ENCODE measurements at places on chromosomes 7 and 10.
A peak's percentile ranks its signal among the peaks of the same experiment; 100 is the strongest.

DNA sequence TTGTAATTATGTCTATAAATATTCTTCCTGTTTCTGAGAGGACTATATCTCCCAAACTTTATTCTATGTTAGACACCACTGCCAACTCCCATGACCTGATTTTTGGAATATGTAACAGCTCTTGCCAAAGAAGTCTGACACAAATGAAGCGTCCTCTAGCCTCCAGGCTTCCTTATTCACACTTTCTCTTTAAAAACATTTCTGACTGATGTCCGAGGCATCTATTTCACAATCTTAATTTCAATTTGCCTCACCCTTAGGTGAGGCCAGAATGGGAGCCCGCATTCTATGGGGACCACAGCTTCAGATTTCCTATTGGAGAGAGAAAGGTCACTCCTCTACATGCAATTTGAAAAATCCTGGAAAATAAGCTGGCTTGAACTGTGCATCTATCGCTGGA lies 873.2 kb downstream of the GATA3 start:
- no peak for DNase-seq

DNA sequence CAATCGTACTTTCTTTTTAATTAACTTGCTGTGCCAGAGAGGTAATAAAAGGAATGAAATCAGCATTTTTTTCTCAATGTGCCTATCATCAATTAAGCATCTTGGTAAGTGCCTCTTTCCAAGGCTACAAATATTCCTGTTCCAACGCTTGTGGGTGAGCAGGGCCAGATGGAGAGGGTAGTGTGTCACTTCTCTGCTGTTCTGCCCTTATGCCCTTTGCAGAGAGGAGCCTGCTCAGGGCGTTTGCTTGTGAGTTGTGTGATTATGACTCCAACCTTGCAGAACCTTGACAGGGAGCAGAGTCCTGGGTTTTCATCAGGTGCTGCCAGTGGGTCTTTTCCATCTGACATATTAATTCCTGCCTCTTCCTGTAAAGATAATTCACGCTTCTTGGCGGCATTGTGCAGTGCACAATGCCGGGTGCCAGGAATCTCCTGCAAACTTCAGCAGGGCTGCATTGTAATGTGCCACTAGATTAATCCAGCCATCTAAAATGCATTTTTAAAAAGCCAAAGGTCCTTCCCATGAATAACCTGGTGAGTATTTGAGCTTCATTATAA lies 234.4 kb downstream of the ARHGAP12 start:
- DNase-seq: no peak

DNA sequence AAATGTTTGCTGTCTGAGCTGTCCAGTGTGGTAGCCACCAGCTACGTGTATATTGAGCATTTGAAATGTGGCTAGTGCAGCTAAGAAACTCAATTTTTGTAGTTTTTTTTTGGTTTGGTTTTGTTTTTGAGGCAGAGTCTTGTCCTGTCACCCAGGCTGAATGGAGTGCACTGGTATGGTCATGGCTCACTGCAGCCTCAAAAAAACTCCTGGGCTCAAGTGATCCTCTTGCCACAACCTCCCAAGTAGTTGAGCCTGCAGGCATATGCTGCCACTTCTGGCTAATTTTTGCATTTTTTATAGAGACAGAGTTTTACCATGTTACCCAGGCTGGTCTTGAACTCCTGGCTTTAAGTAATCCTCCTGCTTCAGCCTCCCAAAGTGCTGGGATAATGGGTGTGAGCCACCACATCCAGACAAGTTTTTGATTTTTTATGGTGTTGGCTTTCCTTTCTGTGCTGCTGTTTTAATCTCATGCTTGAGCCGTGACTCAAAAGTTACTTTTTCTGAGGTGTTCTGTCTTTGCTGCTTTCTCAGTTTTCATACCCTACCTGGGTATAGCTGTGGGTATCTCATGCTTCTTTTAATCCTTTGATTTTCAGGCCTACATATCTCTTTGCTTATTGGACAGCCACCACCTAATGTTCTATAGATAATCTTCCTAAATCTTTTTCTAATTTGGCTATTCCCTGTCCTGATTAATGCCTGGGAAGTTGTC lies 16.0 kb downstream of the WAC start:
- DNase-seq: no peak

GRCh38 chr7:55214707-55215106 lies 150.4 kb upstream of the LANCL2 start:
- no peak for DNase-seq

- no peak for DNase-seq
Measured at GRCh38 chr10:97629289-97629688, 4.0 kb downstream of the MORN4 start.

DNA sequence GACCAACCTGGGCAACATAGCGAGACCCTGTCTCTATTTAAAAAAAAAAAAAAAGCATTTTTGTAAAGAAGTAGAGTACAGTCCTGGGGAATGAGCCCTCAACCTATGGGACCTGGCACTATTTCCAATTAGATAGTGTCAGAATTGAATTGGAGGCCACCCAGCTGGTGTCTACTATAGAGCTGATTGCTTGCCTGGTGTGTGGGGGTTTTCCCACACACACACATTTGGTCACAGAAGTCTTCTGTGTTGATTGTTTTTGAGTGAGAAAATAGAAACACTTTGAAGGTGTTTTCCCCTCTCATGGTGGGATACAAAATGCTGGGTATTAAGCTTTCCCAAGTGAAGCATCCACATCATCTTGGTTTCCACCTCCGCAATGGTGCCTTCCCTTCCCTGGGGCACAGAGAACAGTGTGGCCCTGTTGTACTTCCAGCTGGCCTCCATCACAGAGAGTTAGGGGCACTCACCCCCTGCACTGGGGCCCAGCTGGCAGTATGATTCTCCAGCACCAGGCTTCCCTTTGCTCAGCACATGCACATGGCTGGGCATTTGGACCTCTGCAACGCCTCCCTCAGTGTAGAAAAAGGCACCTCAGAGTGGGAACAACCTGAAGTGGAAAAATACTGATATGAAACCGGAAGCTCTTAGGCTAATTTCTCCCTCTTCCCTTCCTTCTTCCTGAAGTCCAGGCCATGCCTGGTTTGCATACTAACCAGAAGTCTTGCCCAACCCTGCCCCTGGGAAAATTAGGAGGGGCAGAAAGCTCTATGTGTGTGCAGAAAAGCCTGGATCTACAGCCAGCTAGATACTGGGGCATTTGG lies 10.7 kb upstream of the NFKB2 start:
- DNase-seq: no peak

DNA sequence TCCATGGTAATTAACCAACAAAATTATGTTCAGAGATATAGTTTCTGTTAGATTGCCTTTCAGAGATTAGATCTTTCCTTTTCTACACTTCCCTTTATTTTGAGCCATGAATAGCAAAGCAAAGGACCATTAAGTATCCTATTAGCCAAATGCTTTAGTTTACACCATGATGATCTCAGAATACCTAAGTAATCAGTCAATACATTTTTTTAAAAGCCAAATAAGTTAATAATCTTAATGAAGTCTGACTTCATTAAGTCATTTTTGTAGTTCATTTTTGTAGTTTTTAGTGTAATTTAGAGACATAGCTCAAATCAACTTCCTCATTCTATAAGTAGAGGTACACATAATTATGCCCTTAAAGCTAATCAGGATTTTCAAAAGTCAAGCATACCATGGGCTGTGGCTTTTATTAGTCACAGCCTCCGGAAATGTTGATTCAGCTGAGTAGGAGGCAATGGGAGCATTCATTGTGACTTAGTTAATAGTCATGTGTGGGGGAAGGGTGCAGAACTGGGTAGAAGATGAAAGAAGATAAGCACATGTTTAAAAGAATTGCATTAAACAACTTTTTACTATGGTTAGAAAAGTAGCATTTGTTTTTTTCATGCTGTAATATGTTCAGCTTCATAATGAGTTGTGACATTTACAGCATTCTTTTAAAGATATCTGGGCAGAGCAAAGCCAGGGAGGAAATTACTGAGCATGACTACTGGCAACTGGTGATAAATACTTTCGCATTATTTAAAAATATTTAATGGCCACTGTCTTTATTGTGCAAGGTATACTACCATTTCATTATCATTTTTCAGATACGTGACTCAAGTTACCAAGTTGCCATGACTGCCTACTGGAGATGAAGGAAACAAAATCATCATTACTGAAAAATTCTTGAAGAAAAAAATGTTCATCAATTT lies 57.3 kb upstream of the CCDC71L start:
- no peak for DNase-seq

GRCh38 chr10:25017661-25018060 lies 1.2 kb downstream of the THNSL1 start:
- DNase-seq: no peak

- no peak for DNase-seq
Measured at GRCh38 chr7:1533547-1534329, 3.2 kb downstream of the MAFK start.

GRCh38 chr10:85311613-85312337 lies 983.4 kb downstream of the CCSER2 start:
- DNase-seq: no peak

DNA sequence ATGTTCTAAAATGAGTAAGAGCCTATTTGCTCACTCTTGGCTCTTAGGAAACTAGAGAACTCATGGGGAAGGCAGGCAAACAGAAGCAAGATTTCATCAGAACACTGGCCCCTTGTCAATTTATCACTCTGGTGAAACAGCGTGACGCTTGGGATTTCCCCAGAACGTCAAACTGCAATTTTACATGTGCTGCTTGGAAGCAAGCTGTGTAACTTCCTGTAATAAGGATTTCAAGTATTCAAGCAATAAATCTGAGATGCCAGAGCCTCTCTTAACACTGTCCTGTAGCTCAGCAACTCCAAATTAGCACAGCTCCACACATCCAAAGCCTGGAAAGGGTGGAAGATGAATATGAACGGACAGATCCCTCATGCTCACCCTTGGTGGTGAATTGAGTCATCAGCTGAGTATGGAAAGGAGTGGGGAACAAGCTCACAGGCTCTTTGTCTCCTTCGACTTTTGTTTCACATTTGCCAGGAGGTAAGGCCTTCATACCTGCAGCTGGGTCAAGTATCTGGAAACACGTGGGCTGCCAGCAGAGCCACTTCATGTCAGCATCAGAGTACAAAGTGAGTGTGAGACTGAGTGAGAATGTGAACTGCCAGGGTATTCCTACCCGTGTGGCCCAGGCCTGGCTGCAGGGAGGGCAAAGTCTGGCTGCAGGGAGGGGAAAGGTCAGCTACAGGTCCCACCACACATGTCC lies 140.4 kb upstream of the NAMPT start:
- peak; percentile 2 for DNase-seq

- DNase-seq: no peak
Measured at GRCh38 chr7:56447864-56448693, 331.9 kb upstream of the NUPR2 start.

GRCh38 chr10:110651044-110651958 lies 7.2 kb downstream of the RBM20 start:
- DNase-seq: no peak

DNA sequence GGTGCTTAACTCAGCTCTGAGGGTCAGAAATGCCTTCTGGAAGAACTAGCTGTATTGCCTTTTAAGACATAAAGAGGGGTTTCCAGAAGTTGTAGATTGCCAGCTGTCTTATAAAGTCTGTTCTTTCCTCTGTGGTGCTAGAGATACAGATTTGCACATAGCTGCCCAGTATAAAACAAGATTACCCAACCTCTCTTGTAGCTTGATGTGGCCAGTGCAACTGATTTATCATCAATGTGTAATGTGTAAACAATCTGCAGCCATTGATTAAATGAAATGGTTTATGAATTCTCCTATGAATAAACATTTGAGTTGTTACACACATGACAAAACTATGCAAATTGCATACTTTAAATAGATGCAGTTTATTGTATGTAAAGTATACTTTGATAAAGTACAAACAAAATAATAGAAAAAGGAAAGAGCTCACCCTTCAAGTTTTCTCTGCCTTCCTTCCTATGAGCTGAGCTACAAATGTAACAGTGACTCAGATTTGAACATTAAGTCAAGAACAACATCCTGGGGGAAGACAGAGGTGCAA lies 195.2 kb downstream of the TMEM26 start:
- no peak for DNase-seq

DNA sequence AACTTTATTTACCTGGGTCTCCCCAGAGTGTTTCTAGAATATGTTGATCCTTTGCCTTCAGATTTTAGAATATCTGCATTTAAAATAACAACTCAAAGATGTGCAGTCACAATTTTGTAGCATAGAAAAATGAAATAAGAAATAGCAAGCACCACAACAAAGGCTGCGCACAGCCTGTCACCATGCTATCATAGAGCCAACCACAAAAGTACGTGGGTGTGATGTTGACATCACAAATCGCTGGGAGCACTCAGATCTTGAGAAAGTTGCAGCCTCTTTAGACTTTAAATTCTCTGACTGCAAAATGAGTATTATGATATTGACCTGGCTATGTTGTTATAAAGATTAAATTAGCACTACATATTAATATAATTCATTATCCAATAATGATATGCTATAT lies 177.9 kb downstream of the TNS3 start:
- no peak for DNase-seq

- DNase-seq: no peak
Measured at GRCh38 chr10:43225787-43226153, 41.1 kb downstream of the RASGEF1A start.

GRCh38 chr10:116590590-116591444 lies at the start of gene PNLIPRP1:
Gene PNLIPRP1 (plus strand): TSS chr10:116590959. CDS start chr10:116591130, 171 bp downstream.
- DNase-seq: no peak

GRCh38 chr10:97575127-97575668 lies 2.6 kb downstream of the ANKRD2 start:
- no peak for DNase-seq

- DNase-seq: no peak
Measured at GRCh38 chr10:79629955-79630327, 19.2 kb downstream of the SFTPA1 start.

DNA sequence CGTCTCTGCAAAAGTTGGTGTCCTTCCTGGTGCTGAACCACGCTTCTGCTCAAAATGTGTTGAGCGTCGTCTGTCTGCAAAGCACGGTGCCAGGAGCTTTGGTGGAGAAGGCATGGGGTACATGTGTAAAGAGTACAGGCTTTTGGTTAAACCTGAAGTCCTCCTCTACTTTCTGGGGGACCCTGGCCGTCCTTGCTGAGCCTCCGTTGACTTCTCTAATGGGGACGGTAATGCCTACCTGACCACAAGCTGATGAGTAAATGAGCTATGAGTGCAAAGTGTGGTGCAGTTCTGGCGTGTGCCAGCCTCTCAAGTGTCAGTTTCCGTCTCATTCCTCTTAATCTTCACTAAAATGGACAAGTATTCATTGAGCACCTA lies 527 bp upstream of the HERPUD2 start:
- DNase-seq: no peak

- no peak for DNase-seq
Measured at GRCh38 chr10:74924251-74924963, 98.0 kb downstream of the KAT6B start.

DNA sequence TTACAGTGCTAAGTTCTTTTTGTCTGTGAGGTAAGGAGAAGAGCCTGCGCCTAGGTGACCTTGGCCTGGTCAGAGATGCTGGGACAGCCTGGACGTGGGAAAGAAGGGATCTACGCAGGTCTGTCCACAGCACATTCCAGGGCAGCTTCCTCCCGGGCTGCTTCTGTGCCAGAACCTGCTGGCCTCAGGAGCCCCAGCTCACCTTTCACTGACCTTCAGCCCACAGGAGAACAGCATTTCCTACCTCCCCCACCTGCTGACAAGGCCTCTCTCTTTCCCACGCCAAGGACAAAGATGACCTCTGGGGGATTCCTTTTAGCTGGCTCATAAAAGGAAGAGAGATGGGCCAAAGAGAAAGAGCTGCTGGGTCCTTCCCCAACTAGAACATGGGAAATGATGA lies 260.6 kb downstream of the KCNMA1 start:
- no peak for DNase-seq

- no peak for DNase-seq
Measured at GRCh38 chr7:32068411-32069101, 1.7 kb downstream of the PDE1C start.

GRCh38 chr7:99543081-99543671 lies 8.7 kb downstream of the FAM200A start:
- no peak for DNase-seq

All from amygdala (tissue), 56 donors.